ENCODE measurements at places on chromosomes 1 and 21.

DNA sequence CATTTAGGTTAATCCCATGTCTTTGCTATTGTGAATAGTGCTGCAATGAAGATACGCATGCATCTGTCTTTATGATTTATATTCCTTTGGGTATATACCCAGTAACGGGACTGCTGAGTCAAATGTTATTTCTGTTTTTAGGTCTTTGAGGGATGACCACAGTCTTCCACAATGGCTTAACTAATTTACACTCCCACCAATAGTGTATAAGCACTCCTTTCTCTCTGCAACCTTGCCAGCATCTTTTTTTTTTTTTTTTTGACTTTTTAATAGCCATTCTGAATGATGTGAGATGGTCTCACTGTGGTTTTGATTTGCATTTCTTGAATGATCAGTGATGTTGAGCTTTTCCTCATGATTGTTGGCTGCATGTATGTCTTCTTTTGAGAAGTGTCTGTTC lies 33.5 kb downstream of the ASH1L start:
- no peak for DNase-seq

- no peak for DNase-seq
These were observed 705 bp upstream of the QSOX1 start for GRCh38 chr1:180154003-180154324.

DNA sequence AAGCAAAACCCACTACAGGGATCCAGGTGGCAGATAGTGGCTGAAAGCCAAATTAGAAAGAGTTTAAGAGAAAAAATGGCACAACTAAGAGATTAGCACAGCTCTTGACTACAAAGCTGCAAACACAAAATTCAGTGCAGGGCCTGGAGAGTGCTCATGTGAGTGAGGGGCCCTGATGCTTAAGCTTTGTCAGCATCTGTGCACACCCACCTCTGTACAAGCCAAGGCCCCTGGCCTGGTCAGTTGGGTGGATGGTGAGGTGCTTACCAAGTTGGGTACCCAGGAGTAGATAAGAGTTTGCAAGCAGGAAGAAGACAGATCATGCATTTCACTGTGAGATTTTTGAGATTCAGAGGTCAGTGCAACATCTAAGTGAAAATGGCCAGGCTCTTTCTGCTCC lies 62.7 kb upstream of the ATP1B1 start:
- no peak for DNase-seq

DNA sequence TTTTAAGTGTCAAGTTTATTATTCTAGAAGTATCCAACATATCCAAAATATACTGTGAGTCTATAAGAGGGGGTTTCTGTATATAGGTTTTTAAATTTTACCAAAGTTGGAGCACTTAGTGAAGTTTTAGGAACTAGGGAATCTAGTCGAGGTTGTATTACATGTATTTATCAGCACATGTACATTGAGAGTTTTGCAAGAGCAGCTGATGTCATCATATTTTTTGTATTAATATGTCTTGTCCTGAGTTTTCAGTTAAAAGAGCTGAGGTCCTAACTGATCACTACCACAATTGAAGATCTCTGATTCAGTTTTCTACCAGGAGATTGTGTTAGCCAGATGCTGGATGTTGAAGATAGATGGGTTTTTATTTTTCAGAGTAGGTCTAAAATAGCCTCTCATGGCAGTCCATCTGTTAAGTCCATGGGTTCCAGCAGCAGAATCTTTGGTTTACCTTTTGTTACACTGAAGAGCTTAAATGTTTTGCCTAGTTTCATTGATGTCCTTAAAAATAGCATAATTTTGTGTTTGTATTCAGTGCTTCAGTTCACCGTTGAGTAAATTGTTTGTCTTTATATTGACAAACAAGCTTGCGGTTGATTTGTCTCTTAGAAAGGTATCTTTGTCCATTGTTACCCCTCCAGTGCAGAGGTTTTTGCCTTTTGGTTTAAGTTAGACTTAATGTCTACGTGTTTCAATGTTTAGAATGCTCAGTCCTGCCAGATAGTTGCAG lies 16.0 kb downstream of the YBX1 start:
- no peak for DNase-seq

DNA sequence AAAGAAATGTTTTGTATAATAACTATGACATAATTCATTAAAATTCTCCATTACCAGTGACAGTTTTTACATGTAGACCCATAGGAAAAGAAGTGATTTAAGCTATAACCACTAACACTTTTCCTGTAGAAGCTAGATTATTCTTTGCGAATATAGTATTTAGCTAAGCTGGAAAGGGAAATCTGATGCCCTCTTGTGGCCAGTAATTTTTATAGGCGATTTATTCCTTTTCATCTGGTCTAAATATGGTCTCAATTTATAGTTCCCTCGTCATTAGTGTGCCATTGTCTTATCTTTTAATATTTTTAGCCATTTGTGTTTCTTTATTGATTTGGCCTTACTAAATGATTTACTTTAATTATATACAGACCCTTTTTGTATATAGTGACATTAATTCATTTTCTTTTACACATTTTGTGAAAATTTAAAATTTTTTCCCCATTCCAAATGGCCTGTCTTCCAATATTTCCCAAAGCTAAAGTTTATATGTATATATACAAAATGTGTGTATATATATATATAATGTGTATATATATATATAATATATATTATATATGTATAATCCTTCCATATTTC lies 26.7 kb downstream of the BTG3 start:
- DNase-seq, result peak; percentile 57

GRCh38 chr1:57949168-57949567 lies 525.3 kb upstream of the DAB1 start:
- DNase-seq, result no peak

GRCh38 chr1:180616439-180616838 lies 15.4 kb upstream of the XPR1 start:
- no peak for DNase-seq

DNA sequence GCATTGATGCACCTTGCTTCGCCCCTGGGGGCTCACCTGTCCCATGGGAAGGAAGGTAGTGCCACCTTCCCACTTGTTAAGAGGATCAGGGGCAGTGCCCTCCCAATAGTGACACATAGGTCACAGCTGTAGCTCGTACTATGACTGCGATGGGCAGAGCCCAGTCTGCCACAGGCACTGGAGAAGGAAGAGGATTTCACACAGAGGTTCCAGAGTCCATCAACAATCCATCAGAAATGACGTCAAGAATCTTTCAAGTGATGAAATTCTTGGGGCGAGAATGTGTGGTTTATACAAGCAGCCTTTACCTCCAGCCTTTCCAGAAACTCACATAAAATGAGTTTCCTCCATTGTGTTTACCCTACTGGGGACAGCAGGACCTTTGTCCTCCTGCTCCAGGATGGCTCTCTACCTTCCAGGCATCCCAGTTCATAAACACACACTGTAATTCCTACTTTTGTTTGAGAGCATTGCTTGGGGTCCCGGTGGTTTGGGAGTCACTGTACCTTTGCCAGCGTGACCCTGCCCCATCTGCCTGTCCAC lies 260.6 kb upstream of the VAMP3 start:
- DNase-seq, result no peak

GRCh38 chr21:14753069-14753465 lies 207.0 kb upstream of the SAMSN1 start:
- DNase-seq, result no peak

GRCh38 chr1:43830802-43831201 lies 102.8 kb upstream of the ARTN start:
- peak; percentile 38 for DNase-seq

DNA sequence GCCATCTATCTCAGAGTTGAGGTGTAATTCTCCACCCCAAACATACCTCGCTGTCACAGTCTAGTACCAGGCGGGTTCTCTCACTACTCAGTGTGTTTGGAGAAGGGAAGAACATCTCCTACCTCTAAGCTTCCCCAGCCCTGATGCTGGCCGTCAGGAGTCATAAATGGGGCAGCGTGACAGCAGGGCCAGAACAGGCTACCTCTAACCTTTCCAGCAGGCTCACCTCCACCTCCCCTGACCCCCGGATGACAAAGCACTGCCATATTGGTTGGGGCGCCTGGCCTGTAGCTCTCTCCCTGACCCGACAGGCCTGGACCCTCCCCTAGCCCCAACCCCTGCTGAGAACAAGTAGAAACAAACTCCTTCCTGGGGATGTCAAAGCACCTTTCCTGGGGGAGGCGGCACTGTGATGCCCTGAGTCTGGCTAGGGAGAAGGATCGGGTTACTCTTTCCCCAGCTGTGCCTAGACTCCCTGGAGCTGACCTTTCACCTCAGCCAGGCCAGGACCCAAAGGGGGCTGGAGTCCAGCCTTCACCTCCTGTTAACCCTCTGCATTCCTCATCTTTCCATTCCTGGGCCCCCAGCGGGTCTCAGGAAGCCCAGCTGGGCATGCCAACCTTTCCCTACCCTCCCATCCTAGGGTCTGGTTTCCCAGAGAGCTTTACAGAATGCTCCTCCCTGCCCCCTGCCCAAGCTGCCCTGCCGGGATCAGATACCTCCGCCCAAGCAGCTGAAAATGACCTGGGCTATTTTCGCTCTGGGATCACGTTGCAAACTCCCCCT lies 34.2 kb downstream of the AHDC1 start:
- no peak for DNase-seq

- peak; percentile 27 for DNase-seq
These were observed 14.6 kb upstream of the AGBL4 start for GRCh38 chr1:50038237-50038809.

DNA sequence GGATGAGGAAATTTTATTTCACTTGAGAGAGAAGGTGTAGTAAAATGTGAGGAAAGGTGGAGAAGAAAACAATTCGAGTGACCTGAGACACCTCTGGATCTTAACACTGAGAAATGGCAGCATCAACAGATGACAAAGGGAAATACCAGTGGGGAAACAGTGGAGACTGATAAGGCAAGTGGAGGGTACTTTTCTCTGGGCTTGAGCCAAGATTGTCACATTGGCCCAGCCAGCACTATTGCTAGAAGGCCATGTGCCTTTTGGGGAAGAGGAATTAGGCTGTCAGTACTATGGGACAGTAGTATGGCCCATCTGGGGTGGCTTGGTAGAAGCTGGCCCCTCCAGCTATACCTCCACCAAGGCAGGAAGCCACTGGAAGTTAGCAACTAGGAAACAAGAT lies 8.4 kb downstream of the SYPL2 start:
- DNase-seq, result no peak

- no peak for DNase-seq
These were observed 1530.6 kb downstream of the PLA2G4A start for GRCh38 chr1:188359315-188359714.

GRCh38 chr1:164670026-164670425 lies 111.0 kb downstream of the PBX1 start:
- no peak for DNase-seq
